Progenitor cell of endocrine pancreas (in vitro differentiated cells): ENCODE measurements at places on chromosomes 3 and 15. TPM values are rescaled to one million over a fixed set of nuclear protein-coding genes. Genes with fewer than 3 reads are reported as not detected.

The TEX55 gene
- total RNA-seq = not detected in 2 replicates

The PGBD4 gene
- total RNA-seq = 1.7 and 1.8 TPM in 2 replicates

The PLAAT1 gene
- total RNA-seq = 2.1 and 2.2 TPM in 2 replicates

The GRAMD1C gene
- total RNA-seq = 1.7 and 2.4 TPM in 2 replicates

The VWA5B2 gene
- 67.9 and 71.5 TPM in 2 replicates for total RNA-seq

The ADAMTS9 gene
- total RNA-seq = 53.8 and 54.2 TPM in 2 replicates

The RBM6 gene
- total RNA-seq = 144 and 151 TPM in 2 replicates

The OR5K4 gene
- not detected in 2 replicates for total RNA-seq

The VIPR1 gene
- total RNA-seq = 5.8 and 6.8 TPM in 2 replicates

The HRH1 gene
- 0.09 TPM in 1 of 2 replicates, not detected in the other for total RNA-seq

The SOX14 gene
- total RNA-seq = not detected in 2 replicates

The CHRNB4 gene
- 1.0 and 2.4 TPM in 2 replicates for total RNA-seq

The CILP gene
- total RNA-seq = 0.22 and 0.29 TPM in 2 replicates

The TMEM108 gene
- total RNA-seq = 6.1 and 6.7 TPM in 2 replicates

The TRH gene
- total RNA-seq = 0.24 and 0.36 TPM in 2 replicates

The HIGD2B gene
- total RNA-seq = not detected in 2 replicates

The RTP4 gene
- total RNA-seq = not detected in 2 replicates

The PLSCR2 gene
- total RNA-seq = 0.44 TPM in 1 of 2 replicates, not detected in the other

The TMIE gene
- 0.50 and 0.53 TPM in 2 replicates for total RNA-seq

The CASR gene
- total RNA-seq = 2.3 and 2.5 TPM in 2 replicates

The SAMD7 gene
- not detected in 2 replicates for total RNA-seq

The FBLN2 gene
- 5.8 and 14.1 TPM in 2 replicates for total RNA-seq

The DCLK3 gene
- 0.11 and 0.12 TPM in 2 replicates for total RNA-seq

The RTP1 gene
- total RNA-seq = not detected in 2 replicates

The GOLGA6L7 gene
- total RNA-seq = not detected in 2 replicates

The GRIP2 gene
- 11.2 and 11.6 TPM in 2 replicates for total RNA-seq

The MGLL gene
- 0.43 and 0.62 TPM in 2 replicates for total RNA-seq
